ENCODE measurements at places on chromosomes 12 and 14.
A peak's percentile ranks its signal among the peaks of the same experiment; 100 is the strongest.

DNA sequence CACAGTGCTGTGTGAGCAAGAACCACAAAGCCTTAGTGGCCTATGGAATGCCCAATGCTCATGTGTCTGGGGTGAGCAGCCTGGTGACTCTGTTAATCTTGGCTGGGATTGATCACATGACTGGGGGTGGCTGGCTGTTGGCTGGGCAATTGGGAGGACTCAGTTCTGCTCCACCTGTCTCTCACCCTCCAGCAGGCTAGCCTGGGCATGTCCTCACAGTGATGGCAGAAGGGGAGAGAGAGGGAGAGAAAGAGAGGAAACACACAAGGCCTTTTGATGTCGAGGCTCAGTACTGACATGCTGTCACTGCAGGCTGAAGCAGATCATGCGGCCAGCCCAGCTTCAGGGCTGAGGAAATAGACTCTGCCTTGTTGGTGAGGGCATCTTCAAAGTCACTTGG lies 136.8 kb downstream of the TBX5 start:
- DNase-seq = no peak

GRCh38 chr12:76042147-76042546 lies 10.6 kb upstream of the PHLDA1 start:
- no peak for DNase-seq

GRCh38 chr14:74616996-74617700 lies 5.1 kb upstream of the LTBP2 start:
- no peak for DNase-seq

GRCh38 chr14:52119030-52119429 lies 50.2 kb upstream of the NID2 start:
- DNase-seq = no peak

GRCh38 chr14:79708426-79709388 lies 502.6 kb downstream of the DIO2 start:
- no peak for DNase-seq

DNA sequence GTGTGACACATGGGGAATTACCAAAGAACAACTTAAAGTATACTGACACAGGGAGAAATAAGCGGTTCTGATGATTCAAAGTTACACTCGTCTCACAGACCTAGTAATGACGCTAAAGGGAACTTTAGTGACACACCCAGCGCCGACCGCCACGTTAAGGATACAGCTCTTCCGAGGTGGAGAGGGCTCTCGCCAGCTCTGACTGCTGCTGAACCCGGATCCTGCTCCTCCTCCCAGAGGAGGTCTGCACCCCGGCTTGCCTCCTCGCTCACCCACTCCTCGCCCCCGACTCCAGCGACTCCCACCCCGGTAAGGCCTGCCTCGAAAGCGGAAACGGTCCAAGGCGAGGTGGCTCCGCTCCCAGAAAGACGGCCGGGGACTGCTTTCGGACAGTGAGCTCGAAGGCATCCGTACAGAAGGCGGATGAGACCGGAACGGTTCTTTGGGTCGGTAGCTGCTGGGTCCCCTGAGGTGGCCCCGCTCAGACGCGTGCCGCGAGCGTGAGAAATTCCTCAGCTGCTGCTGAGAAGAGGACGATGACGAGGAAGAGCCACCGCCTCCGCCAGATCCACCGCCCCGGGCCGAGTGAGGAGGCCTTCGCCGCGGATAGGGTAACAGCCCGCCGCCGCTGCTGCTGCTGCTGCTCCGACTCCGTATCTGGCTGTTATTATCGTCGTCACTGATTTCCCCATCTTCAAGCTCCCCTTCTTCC lies 643 bp downstream of the ZFC3H1 start:
- DNase-seq = peak; percentile 40

- DNase-seq = no peak
These were observed 8.4 kb downstream of the TMEM19 start for GRCh38 chr12:71694099-71694820.

DNA sequence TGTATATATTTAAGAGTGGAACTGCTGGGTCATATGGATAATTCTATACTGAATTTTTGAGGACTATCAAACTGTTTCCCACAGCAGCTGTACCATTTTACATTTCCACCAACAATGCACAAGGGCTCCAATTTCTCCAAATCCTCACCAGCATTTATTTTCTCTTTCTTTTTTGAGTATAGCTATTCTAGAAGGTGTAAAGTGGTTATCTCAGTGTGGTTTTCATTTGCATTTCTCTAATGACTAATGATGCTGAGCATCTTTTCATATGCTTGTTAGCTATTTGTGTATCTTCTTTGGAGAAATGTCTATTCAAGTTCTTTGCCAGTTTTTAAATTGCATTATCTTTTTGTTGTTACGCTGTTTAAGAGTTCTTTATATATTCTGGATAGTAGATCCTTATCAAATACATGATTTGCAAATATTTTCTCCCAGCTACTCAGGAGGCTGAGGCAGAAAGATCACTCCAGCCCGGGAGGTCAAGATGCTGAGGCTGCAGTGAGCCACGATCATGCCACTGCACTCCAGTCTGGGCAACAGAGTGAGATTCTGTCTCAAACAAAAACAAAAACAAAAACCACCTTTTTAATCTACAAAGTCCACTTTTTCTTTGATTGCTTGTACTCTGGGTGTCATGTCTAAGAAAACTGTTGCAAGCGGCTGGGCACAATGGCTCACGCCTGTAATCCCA lies 32.8 kb downstream of the GTF2A1 start:
- no peak for DNase-seq

DNA sequence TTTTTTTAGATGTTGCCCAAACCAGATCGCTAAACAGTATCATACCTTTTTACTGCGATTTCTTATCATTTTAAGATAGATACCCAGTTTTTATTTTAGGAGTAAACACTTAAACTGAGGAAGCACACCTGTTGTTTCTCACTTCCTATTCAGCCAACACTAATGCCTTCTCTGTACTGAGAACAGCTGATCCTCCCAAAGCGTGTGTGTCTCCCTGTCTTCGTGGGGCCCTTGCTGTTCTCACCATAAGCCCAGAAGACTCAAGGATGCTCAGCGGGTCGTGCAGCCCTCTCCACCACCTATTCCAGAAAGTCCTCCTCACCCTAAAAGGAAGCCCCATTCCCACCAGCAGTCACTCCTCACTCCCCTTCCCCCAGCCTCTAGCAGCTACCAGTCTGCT lies 14.8 kb downstream of the PPP2R5C start:
- no peak for DNase-seq

DNA sequence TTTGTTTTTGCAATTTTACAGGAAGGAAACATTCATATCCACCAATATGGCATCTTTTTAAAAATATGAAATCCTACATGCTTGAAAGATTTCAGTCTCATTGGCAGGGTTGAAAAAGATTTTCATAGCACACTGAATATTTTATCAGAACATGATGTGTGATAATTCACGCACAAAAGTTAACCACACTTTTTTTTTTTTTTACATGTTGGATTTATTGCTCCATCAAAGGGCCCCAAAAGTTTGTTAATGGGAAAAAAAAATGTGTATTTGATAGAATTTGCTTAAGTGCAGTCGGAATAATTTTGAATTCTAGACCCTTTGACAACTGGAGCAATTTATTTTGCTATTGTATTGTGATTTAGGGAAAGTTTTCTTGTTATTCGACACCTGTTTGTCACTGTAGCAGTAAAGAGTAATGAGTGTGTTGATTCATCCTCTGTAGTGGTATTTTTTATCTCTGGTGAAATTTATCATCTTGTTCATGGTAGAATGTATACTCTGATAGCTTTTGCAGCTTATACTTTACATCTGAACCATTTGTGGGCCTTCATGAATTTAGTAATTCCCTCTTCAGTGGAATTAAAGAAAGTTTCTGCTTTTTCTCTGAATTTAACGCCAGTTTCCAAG lies 1.1 kb downstream of the EML1 start:
- DNase-seq = no peak

DNA sequence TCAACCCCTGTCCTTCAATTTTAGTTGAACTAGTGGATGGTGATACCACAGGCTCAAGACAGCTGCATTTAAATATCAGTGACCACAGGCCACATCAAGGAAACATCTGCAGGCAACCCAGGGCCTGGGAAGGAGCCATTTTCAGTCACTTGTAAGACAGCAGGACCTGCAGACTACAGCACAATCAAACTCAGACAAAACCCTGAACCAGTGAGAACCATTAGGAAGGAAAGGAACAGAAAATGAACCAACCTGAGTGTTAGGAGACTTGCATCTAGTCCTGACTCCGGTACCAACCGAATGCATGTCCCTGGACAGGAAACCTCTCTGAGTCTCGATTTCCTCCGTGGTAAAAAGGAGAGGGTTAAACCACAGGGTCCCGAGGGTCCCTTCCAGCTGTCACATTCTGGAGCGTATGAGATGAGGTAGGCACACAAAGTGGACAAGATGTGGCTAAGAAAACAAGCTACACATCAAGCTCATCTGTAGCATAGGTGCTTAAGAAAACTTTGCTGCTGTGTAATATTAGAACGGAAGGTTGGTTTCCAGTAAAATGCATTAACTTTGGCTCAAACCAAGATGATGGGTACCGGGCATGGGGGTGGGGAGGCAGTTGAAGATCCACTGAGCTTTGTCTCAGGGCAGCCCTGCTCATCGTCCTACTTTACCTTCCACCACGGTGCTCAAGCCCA lies 1.6 kb upstream of the CDKN1B start:
- no peak for DNase-seq

GRCh38 chr12:32765906-32766305 lies 10.2 kb upstream of the YARS2 start:
- no peak for DNase-seq

DNA sequence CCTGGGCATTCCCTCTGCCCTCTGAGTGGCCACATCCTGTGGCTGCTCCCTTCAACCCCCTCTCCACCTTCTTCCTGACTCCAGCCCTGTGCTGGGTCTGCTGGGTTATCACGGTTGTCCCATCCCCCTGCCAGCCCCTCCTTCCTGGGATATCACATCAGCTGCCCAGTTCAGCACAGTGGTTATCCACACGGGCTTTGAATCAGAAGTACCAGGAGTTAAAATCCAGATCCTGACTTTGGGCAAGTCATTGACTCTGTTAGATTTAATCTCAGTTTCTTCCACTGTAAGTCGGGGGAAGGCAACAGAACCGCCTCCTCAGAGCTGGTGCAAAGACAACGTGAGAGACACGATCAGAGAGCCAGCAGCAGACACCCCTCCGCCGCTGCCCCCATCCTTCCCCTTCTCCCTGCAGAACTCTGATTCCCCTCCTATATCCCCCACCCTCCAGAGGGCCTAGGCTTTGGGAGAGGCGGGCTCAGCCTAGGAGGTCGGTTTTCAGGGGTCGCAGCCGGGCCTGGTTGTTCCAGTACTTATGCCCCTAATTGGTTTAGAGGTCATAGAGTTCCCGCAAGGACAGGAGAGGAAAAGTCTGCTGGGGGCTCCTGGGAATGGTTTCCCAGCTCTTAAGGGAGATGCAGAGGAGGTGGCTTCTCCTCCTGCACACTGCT lies 42.5 kb downstream of the PRIMA1 start:
- DNase-seq = no peak

DNA sequence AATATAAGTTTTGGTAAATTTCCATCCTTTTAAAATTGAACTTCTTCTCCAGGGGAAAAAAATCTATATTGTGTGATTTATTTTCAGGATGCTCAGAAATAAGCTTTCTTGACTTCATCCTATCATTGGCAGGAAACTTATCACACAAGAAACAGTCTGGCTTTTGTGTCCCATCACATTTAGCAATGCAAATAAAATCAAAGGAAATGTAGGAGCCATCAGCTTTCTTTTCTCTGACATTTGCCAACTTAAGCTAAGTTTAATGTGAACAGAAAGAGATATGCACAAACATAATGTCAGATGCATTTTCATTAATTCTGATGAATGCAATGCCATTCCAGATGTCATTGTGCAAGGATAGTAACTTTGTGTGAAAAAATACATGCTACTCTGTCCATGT lies 56.6 kb downstream of the LIN7A start:
- DNase-seq = no peak

GRCh38 chr14:65377576-65377975 lies 35.0 kb upstream of the FUT8 start:
- no peak for DNase-seq

DNA sequence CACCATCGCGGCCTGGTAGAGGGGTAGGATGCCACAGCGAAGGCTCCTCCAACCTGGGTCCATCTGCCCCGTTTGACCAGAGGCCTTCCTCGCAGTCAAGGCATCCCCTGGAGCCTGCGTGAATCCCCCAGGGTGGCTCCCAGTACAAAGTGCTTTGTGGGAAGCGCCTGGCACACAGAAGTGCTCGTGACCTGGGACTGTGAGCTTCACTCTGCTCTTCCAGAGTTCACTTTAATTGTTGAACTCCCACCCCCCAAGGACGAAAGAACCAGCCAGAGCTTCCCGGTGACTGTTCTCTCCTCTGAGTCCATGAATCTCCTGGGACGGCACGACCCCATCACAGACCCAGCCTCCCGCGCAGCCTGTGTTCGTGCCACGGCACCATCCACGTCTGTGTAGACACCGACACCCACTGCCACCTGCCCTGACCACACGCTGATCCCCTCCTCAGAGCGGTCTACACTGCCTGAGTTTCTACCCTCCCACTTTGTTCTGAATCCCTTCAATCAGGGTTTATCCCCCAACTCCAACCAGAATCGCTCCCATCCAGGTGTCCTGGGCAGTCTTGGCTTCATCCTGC lies 15.9 kb downstream of the P2RX2 start:
- no peak for DNase-seq

- no peak for DNase-seq
These were observed 663 bp downstream of the NCKAP5L start for GRCh38 chr12:49827401-49828099.

- DNase-seq = no peak
These were observed 79.6 kb upstream of the STK38L start for GRCh38 chr12:27164330-27165040.

GRCh38 chr14:106662936-106663550 lies 1136.7 kb downstream of the TMEM121 start:
- no peak for DNase-seq

DNA sequence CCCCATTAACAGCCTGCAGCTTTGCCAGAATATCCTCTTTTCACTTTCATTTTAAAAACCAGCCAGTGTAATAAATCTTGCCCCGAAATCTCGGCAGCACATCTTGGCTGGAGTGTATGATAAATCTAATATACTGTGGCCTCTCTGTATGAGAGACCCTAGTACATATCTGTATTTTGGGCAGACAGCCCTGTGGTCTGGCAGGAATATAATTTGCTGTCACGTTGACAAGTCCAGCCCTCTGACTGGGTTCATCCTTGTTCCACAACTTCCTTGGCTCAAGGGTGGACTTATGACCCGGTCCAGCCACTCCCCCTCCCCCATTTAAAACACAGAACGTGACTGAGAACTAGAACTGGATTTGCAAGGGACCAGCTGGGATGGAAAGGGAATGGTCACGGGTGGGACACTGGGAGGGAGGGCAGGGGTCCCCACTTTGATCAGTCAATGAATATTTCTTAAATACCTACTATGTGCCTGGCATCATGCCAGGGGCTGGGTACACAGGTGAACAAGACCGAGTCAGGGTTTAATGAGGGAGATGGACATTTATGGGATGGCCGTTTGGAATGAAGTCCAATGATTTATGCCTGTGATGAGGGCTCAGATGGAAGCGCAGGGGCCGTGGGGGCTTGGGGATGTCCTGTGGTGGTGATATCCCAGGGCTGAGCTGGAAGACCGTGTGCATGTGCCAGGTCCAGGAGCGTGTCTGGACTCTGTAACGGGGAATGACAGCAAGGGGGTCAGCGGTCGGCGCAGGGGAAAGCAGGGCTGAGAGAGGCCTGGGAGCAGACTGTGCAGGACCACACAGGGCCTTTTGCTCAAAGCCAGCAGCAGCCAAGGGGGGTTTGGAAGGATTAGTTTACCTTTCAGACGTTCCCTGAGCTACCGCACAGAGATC lies 190.5 kb downstream of the PHETA1 start:
- DNase-seq = no peak

All from activated naive CD8-positive, alpha-beta T cell treated with anti-CD3 and anti-CD28 coated beads, Interleukin-2, amount 50 U/mL, for 16 hours (primary cell).